ENCODE measurements at places on chromosomes 2 and 18.

DNA sequence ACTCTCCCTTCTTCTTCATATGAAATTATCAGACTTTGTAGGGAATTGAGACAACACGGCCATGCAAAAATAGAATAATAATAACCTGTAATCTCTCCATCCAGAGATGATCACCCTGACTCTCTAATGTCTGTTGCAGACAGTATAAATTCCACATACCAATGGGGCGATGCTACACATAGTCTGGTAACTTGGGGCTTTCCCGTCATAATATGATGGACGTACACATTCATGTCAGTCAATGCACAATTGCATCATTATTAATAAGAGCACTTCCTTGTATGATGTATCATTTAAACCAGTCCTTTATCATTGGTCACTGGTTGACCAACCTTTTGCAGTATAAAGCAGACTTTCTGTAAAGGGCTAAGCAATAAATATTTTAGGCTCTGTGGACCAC, 39.5 kb upstream of the SCLY start:
- no peak for DNase-seq

GRCh38 chr2:109352898-109353689, 224.1 kb downstream of the SH3RF3 start:
- no peak for DNase-seq

GRCh38 chr2:127954857-127955256, 69.1 kb upstream of the AMMECR1L start:
- no peak for DNase-seq

- peak; percentile 42 for DNase-seq
Observed at GRCh38 chr2:203002054-203002821, 12.4 kb upstream of the NBEAL1 start.

DNA sequence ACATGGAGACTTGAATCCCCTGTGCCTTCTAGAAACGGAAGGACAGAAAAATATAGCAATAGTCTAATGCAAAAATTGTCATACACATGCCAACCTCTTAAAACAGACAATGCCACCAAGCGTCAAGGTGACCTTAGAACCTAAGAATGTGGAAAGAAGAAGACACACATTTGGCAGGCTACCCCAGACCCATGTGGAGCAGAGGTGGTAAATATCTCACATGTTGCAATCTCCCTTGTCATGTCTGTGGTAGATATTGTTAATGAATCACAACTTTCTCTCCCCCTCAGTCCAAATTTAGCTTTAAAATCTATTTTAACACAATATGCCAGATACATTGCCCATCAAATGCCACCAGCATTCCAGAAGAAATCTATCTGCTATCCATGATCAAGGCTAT, 137.4 kb downstream of the HNMT start:
- DNase-seq, result no peak

DNA sequence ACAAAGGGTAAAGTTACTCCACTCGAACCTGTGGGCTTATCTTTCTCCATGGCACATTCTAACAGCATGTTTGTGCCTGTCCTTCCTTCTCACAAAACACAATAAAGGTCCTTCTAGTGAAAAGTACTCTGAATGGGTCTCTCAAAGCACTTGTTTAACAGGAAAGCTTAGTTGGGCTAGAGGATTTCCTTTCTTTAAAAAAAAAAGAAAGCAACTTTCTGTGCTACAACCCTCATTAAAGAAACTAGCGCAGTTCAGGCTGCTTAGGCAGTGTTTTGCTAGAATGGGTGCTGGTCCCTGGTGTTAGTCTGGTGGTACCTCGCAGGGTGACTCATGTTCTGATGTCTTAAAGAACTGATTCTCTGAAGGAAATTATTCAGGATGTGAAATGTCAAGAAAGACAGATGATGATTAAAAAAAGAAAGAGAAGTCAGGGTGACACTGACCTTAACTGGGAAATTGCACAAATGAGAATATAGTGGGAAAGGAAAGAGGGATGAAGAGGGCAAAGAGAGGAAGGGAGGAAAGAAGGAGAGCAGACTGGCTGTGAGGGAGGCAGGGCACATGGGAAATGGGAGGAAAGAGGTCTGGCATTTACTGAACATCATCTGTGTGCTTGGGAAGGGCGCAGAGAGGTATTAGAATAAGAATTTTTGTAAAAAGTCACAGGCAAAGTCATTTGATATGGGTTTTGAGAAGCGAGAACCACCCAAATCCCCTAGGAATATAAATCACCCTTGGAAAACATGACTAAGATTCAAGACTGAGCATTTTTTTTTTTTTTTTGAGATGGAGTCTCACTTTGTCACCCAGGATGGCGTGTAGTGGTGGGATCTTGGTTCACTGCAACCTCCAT, 74.9 kb downstream of the ATP8B1 start:
- DNase-seq, result no peak

DNA sequence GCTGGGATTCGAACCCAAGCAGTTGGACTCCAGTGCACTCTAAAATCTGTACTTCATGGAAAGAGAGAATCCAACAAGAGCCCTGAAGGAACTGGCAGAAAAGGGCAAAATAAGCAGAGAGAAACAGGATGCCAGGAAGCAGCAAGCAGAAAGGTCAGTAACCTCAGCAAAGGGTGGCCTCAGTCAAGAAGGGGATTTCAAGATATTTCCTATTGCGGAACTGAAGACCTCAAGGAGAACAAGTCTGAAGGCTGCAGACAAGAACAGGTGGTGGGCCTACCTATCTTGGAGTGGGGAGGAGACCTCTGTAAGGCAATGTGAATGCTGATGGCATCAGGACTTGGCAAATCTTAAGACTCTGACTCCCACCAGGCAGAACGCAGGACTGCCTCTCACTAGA, 20.1 kb upstream of the MREG start:
- DNase-seq, result no peak

GRCh38 chr2:42856106-42856860, 63.9 kb upstream of the HAAO start:
- no peak for DNase-seq

- DNase-seq, result no peak
Observed at GRCh38 chr18:3180325-3180724, 39.4 kb downstream of the MYOM1 start.

DNA sequence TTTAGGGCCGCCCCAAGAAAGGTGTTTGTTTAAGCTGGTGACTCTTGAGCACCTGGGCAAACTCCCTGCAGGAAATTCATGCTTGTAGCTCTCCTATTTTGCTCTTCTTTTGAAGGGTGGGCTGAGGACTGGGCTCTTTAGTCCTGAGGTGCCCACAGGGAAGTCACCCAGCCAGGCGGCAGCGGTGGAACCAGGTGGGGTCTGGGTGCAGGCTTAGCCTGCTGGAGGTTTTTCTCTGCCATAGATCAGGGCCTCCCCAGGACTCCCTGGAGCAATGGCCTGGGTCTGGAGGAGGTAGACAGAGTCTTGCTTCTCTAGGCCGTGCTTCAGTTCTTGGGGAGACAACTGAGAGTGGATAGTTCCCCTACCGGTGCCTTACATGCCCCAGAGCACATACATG, 99.9 kb downstream of the CLIP4 start:
- no peak for DNase-seq

- peak; percentile 30 for DNase-seq
Observed at GRCh38 chr2:133431289-133431688, 137.0 kb downstream of the NCKAP5 start.

DNA sequence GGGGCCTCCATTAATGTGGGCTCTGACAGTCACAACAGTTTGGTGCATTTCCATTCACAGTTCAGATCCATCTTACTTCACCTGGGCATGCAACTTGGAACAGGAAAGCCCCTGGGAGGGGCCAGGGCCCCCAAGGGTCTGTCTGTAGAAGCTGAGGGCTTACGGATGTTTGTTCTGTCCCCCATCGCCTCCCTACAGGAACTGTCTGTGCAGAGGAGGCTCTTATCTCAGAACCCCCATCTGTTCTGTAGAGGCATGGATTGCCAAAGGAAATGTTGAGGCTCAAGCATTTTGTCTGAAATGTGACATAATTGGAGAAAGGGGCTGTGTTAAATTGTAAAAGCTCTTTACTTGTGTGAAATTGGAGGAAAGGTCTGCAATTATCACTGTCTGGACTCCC, 334.3 kb downstream of the CLIP4 start:
- no peak for DNase-seq

DNA sequence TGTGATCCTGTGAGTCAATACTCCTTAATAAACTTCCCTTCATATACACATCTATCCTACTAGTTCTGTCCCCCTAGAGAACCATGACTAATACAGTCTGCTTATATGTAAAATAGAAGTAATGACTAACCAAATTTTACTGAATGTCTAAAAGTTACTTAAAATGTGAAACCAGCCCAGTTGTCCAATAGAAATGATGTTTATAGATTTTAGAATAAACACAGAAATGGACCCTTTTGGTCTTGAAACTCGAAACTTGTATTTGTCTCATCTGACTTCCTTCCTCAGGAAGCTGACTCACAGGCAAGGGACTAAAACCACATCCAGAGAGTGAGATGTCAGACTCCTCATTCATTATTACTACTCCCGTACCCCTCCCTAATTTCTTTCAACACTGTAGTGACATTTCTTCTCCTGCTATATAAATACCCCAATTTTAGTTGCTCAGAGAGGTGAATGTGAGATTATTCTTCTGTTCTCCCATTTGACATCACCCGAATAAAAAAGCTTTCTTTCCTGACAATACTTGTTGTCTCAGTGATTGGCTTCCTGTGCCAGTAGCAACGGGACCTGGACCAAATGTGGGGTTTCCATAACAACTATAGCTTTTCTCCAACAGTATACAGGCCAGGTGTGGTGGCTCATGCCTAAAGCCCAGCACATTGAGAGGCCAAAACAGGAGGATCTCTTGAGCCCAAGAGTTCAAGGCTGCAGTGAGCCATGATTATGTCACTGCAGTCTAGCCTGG, 486.0 kb downstream of the ERBB4 start:
- no peak for DNase-seq

DNA sequence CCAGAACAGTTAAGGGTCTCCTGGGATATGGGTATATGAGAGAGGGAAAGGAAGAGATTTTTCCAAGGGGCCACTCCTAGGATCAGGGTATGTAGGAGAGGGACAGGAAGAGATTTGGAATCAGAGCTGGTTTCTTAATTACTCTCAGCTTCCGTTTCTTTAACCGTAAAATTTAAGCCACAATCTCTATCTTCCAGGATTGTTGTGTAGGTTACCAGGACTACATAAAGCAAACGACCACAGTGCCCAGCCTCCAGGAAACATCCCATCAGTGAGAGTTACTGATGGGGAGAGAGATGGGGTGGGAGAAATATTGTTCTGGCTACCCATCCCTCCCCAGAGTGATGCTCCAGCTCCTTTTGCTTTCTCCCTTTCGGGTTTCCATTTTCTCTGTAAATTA, 114.6 kb upstream of the THUMPD2 start:
- no peak for DNase-seq

DNA sequence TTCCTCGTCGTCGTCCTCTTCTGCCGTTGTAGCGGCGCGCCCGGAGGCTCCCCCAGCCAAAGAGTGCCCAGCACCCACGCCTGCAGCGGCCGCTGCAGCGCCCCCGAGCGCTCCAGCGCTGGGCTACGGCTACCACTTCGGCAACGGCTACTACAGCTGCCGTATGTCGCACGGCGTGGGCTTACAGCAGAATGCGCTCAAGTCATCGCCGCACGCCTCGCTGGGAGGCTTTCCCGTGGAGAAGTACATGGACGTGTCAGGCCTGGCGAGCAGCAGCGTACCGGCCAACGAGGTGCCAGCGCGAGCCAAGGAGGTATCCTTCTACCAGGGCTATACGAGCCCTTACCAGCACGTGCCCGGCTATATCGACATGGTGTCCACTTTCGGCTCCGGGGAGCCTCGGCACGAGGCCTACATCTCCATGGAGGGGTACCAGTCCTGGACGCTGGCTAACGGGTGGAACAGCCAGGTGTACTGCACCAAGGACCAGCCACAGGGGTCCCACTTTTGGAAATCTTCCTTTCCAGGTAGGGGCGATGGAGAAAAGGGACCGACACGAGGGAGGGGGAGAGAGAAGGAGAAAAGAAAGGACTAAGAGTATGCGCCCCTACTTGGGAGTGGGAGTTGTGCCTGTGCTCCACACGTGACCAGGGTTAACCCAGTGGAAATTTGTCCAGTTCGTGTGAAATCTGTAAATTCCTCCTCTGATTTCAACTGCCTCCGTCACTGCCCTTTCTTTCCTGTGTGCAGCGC, 800 bp downstream of the HOXD13 start:
- peak; percentile 49 for DNase-seq
